ENCODE measurements at places on chromosomes 1 and 21. TPM values are rescaled to one million over a fixed set of nuclear protein-coding genes. Genes with fewer than 3 reads are reported as not detected.

NR5A2 gene
- total RNA-seq: 3.2 TPM

OR6K3 gene
- total RNA-seq: not detected

UQCRHL gene
- 1.5 TPM for total RNA-seq

PCAT6 gene
- total RNA-seq: not detected

INKA2 gene
- total RNA-seq: 4.2 TPM

C1orf185 gene
- not detected for total RNA-seq

MOB3C gene
- 14.5 TPM for total RNA-seq

ABCG1 gene
- 8.6 TPM for total RNA-seq

CLCA4 gene
- total RNA-seq: not detected

CYP4Z1 gene
- total RNA-seq: 6.2 TPM
